ENCODE measurements at places on chromosomes 4 and X.

DNA sequence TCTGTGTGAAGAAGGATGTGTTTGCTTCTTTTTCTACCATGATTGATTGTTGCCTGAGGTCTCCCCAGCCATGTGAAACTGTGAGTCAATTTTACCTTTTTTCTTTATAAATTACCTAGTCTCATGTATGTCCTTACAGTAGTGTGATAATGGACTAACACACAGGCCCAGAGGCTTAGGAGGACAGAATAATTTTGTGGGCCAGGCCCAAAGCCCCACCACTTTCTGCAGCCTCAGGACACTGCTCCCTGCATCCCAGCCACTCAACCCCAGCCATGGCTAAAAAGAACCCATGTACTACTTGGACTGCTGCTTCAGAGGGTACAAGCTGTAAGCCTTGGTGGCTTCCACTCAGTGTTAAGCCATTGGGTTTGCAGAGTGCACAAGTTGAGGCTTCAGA lies 512.7 kb upstream of the CT83 start:
- no peak for DNase-seq

GRCh38 chr4:151659601-151660364 lies 101.0 kb downstream of the GATB start:
- DNase-seq: no peak

- DNase-seq: no peak
Measured at GRCh38 chr4:1961563-1961962, 47.2 kb downstream of the NELFA start.

DNA sequence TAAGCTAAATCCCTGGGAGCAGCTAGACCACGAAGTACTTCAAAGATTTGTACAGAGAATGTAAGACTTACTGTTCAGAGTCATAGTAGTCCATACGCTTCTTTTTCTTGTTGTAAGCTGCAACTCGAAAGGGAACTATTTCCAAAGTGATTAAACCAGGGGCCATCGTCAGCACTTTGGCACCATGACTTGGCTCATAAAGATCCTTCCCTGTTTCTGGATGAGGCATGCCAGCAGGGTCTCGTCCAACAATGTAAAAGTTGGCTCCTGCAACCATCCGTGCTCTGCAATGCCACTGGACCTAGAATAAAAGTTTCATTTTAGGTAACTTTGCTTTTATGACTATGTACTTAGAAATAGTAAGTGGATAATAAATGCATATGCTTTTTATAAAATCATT lies 88.5 kb downstream of the PAPSS1 start:
- no peak for DNase-seq

- DNase-seq: no peak
Measured at GRCh38 chrX:41952102-41952501, 28.7 kb upstream of the CASK start.

- DNase-seq: no peak
Measured at GRCh38 chr4:61320631-61321030, 120.5 kb downstream of the ADGRL3 start.

DNA sequence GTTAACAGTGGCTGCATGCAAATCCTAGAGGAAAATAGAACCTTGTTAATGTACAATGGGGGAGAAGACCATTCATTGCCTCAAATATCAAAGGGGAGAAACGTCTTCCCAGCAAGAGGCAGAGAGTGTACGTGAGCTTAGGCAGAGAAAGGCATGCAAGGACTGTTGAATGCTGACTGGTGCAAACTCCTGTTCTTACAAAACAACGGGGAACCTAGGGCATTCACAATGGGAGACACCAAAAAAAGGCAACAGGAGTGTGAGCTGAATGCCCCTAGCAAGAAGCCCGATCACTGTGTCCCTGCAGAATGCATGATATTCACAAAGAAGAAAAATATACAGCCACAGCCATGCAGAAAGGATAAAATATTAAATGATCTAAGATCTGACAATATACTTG lies 184.9 kb downstream of the NSUN7 start:
- no peak for DNase-seq

GRCh38 chrX:66007851-66008250 lies 32.0 kb downstream of the VSIG4 start:
- no peak for DNase-seq

GRCh38 chr4:13928214-13928613 lies 300.7 kb upstream of the BOD1L1 start:
- DNase-seq: no peak

DNA sequence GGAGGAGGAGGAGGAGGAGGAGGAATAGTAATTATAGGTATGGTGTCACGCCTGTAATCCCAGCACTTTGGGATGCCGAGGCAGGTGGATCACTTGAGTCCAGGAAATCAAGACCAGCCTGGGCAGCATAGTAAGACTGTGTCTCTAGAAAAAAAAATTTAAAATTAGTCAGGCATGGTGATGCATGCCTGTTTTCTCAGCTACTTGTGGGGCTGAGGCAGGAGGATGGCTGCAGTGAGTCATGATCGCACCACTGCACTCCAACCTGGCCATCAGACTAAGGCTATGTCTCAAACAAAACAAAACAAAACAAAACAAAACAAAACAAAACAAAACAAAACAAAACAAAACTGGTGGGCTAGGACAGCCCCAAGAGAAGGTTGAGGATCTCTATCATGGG lies 3.0 kb downstream of the STARD8 start:
- DNase-seq: no peak

- no peak for DNase-seq
Measured at GRCh38 chr4:5200513-5200912, 149.2 kb downstream of the STK32B start.

DNA sequence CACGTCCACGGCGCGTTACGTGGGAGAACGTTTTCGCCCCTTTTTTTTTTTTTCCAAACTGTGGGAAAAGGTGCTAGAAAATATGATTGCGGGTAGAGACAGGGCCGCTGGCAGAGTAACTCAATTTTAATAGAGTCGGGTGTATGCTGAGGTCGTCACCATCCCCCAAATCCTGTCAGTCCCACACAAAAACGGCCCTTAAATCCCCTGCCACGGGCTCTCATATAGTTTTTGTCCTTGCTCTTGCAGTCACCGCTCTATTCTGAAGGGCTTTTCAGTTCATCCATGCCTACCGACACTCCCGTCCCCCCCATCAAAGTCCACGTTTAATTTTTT lies 796 bp upstream of the MED14 start:
- peak; percentile 6 for DNase-seq

DNA sequence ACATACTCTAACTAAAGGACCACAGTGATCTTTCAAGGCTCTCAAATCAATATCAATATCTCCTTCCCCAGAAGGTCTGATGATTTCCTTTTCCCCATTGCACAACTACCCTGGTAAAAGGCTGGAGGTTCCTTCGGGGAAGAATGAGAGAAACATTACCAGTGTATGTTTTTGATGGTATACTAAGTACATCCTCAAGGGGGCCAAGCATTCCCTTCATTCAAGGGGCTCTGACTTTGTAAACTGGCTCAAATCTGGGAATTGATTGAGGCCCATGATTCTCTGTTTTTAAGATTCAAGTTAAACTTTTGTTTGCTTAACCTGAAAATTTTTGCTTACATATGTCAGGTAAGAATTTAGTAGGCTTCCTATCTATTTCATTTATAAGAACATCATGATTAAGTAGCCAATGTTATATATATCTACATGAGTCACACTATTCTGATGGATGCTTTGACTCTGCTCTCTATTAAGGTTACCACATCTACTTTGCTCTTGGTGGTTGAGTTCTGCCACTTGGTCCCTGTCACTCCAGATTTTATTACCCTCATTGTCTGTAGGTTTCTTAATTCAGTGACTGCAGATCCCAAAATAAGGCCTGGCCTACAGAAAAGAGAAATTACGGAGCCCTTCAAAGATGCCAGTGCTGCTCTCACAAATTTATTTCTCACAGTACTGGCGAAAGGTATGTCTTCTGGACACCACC lies 16.4 kb upstream of the GUCY1B1 start:
- DNase-seq: no peak

GRCh38 chrX:111719426-111720210 lies 38.6 kb downstream of the ALG13 start:
- no peak for DNase-seq

- DNase-seq: no peak
Measured at GRCh38 chrX:38807873-38808272, 6.6 kb downstream of the MID1IP1 start.

DNA sequence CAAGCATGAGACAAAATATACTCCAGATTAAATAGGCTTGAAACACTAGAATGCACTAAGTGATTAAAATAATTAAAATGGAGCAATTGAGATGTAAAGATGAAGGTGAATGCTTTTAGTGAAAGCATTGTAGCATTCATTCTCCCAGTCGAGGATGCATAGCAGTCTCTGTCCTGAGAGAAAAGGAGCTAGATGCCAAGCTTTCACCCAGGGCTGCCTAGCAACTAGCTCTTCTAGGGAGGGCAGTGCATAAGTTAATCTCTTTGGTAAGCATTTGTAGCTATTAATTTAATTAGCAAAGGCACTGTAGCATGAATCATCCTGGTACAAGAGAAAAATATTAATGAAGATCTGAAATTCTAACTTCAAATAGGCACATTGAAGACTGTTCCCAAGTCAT lies 1014.8 kb downstream of the C4orf33 start:
- no peak for DNase-seq

DNA sequence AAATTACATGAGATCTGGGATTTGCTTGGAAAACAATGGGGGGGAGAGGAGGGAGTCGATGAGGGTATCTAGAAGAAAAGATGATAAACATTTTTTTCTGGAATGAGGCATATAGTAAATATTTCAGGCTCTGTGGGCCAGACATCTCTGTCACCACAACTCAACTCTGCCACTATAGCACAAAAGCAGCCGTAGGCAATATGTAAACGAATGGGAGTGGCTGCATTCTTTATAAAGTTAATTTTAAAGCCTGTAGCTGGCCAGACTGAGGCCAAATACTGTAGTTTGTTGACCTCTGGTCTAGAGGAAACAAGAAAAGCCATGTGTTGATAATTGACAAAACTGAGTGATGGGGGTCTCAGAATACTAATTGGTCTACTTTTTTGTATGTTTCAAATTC lies 14.1 kb upstream of the TCEANC start:
- DNase-seq: no peak

DNA sequence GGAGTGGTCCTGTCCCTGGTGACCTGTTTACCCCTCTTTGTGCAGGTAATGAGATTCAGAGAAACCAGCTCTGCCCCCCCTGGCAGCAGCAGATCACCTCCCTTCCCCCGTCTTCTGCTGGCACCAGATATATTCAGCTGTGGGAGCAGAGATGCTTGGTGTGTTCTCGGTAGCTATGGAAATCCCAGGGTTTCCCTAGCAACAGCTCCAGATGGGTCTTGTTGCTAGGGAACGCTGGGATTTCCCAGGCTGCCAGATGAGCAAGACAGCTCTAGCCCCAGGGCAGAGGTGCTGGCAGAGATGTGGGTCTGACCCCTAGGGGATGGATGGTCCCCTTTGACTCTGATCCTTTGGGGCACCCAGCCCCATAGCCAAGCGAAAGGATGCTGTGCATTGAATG lies 20.2 kb downstream of the CETN2 start:
- no peak for DNase-seq

DNA sequence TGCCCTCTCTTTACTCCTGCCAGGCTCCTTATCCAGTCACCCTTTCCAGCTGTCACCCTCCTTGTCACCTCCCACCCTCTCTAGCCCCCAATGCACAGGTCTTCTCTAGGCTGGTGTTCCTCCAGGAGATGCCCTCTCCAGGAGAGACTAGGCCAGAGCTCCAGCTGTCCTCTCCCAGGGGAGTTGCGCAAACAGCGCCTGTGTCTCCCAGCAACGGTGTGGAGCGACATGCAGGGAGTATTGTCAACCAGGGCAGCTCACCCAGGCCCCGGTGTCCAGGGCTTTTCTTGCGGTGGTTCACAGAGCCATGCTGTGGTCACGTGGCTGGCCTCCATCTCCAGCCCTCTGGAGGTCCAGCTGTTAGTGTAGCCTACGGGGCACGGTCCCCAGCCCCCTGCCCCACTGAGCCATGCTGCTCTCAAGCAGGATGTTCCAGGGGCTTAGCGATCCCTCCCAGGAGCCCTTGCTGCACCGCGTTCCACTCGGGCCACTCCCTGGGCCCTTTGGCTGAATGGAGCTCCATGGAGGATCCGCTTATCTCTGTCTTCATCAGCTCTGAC lies 34.8 kb downstream of the CCNQ start:
- no peak for DNase-seq

DNA sequence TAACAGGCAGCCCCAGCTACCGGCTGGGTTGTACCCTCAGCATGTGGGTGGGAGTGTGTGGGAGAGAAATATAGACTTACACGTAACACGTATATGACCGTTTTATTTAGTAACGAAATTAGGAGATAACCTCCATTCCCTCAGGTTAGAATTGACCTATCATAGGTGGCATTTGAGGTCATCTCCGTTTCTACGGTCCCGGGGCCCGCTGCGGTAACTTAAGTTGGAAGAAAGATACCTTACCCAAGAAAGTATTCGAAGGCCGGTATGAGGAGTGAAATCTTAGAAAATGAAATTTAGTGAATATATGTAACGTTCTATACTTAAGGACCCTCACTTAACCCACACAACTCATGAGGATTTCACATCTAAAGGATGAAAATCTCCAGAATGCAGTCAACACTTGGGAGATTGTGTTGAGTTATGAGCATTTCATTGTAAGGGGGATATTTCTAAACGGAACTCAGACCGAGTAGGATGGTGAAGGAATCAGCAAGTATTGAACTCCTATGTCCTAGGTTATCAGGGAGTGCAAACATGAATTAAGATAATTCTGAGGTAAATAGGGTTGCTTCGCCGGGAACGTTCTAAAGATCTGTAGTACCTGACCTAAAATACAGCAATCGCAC lies 891 bp downstream of the CISD2 start:
- no peak for DNase-seq

DNA sequence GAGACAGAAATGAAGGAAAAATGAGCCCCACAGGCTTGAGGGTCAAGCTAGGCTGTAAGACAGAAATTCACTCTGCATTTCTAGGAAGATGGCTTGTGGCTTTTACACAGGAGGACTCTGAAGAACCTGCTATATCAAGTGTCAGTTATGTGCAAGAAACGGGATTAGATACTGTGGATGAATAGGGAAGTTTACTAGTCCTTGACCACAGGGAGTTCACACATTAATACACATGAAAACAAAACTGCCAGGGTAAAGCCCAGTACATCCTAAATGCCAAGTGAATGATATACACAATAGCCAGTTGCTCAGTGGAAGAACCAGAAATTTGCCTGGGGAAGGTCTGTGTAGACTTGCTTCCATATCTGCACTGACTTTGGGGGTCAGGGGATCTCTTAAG lies 53.5 kb downstream of the TMEM131L start:
- no peak for DNase-seq

DNA sequence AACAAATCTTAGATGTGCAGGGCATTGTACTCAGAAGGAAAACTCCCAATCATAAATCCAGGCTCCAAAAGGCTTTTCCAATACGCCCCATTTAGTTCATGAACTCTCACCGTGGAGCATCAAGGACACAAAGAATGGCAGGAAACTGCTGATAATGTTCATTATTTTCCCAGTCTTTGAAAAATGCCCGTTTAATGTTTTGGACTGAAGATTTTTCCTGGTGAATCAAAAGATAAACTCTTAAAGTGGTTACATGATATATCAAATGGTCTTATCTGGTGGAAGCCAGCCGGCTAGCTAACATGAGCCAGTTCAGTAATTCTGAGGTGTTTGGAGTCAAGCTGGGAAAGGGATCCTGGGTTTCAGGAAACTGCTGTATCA lies 62.1 kb upstream of the AP1S2 start:
- no peak for DNase-seq
